ENCODE measurements at places on chromosomes 1 and 21.

GRCh38 chr1:58391056-58391455 lies 155.5 kb downstream of the OMA1 start:
- DNase-seq: no peak

GRCh38 chr1:74731399-74732052 lies 1.3 kb downstream of the CRYZ start:
- peak; percentile 55 for DNase-seq

DNA sequence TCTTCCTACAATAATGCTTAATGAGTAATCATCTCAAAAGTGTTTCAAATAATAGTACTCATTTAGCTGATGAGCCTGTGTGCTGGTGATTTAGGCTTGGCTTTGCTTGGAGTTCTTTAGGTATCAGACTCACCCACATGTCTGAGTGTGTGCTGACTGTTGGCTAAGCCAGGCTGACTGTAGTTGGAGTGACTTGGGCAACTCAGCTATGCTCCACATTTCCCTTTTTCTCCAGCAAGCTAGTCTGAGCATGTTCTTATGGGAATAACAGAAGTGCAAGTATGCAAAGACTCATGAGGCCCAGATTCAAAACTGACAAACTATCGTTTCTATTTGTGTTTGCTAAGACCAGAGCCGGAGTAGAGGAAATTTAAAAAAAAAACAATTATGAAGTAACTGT lies 99.0 kb upstream of the ADGRL4 start:
- DNase-seq: no peak

- DNase-seq: no peak
These were observed 27.2 kb upstream of the DIP2A start for GRCh38 chr21:46431448-46431847.

Measured in renal pelvis (tissue), 12 donors.